ENCODE measurements at places on chromosomes 1 and 21.

DNA sequence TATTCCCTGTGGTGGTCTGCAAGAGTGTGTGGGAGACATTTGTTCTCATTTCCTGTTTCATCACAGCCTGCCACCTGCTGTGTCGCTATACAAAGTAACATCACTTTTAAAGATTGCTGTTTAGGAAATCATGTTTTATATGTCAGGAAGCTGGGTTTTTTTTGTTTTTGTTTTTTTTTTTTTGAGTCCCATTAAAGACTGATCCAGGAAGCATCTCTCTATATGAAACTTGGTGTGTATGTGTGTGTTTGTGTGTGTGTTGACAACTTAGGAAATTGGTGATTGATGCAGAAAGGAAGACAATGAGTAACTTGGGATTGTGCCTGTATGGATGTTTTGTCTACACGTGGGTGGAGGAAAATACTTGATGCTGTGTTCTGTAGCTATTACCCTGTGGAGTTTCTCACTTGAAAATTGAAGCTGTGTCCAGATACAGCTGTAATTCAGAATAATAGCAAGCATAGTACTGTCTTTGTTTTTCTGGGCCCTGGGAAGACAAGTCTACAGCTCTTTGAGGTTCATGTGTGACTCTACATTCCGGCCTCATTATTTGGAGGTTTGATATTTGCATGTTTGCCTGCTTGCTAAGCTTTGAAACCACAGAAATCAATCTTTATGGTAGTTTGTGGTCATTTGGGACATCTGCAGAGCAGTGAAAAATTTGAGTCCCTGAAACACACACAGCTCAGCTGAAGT, 47.9 kb downstream of the LAMC1 start:
- peak; percentile 87 for DNase-seq

- peak; percentile 10 for DNase-seq
Measured at GRCh38 chr1:198056255-198056654, 100.5 kb upstream of the NEK7 start.

- DNase-seq = peak; percentile 62
Measured at GRCh38 chr1:173206816-173207568, at the start of gene TNFSF4. TNFSF4 (minus strand) TSS chr1:173207331; CDS start chr1:173207176, 155 bp downstream.

- DNase-seq = peak; percentile 55
Measured at GRCh38 chr1:16048573-16049189, 5.1 kb downstream of the CLCNKB start.

GRCh38 chr1:174580801-174581200, 133.0 kb downstream of the GPR52 start:
- no peak for DNase-seq

GRCh38 chr1:230277201-230278025, 148.7 kb downstream of the PGBD5 start:
- DNase-seq = no peak

GRCh38 chr21:42959728-42960127, 14.6 kb upstream of the PKNOX1 start:
- no peak for DNase-seq

DNA sequence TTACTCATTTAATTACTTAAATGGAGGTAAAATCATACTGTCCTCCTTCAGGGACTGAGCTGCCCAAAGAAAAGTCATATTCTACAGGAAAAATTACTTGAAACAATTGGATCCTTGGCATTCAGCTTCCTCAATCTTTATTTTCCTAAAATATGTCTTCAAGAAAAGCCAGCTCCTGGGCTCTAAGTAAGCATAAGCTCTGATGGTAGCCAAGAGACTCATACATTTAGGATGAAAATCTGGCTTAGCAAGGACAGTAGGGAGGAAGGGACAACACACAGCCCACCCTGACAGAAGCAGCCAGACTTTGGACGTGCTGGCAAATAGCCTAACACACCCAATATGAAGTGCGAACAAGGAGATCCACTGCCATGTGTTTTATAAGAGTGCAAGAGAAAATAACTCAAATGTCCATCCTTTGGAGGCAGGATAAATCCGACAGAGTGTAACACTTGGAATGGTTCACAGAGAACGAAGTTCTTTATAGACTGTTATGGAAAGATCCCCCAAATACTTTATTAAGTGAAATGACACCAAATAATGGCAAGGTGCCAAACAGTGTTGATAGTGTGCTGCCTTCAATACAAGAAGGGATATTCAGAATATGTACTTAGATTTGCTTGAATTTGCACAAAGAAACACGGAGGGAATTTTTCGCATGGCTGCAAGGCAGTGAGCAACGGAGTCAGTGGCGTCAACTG, 14.1 kb downstream of the CAPN8 start:
- DNase-seq = no peak

GRCh38 chr1:24161270-24161669, 18.3 kb upstream of the IL22RA1 start:
- DNase-seq = no peak

DNA sequence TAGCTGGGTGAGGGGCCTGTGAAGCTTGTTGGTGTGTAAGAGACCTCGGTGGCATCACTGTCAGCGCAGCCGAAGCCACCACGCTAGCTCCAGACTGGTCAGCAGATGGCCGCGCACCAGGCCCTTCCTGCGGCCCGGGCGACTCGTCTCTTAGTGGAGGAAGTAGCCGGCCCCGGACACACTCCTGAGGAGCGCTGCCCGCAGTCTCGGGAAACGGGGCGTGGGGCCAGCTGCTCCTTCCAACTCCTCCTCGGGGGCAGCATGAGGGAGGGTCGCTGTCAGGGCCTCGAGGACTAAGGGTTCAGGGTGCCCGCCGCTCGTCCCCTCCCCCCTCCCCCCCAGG, 20.4 kb downstream of the H3-3A start:
- DNase-seq = peak; percentile 83

DNA sequence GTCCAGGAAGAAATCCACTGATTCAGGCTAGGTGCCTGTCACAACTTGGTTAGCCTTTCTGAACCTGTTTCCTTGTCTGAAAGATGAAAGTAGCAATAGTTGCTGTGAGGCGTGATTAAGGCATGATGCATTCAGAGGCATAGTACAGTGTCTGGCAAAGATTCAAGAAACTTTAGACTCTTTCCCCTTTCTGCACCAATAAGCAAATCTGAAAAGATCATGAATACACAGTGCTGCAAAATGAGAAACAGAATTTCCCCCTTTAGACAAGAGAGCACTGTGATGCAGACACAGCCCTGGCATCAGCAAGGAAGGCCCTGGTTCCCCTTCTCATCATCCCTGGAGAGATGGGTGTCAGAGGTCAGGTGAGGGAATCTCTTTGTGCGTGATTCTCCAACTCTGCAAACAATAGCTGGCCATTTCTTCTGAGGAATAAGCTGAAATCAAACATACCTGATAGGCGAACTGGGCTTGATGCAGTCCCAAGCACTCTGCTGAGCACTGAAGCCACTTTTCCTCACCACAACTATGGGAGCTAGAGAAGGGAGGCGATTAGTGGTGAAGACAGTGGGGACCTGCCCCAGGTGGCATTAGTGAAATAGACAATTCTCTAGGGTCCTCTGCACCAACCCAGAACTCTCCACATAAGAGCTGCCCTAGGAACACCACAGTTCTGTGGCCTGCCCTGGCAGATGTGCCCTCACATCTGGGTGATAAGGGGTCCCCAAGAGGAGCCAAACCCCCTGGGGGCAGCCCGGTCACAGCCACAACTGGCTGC, 41.7 kb downstream of the ITPKB start:
- DNase-seq = peak; percentile 66

- DNase-seq = no peak
Measured at GRCh38 chr1:52636721-52637695, 4.0 kb downstream of the SHISAL2A start.

GRCh38 chr1:169594391-169594790, 8.1 kb upstream of the F5 start:
- no peak for DNase-seq

DNA sequence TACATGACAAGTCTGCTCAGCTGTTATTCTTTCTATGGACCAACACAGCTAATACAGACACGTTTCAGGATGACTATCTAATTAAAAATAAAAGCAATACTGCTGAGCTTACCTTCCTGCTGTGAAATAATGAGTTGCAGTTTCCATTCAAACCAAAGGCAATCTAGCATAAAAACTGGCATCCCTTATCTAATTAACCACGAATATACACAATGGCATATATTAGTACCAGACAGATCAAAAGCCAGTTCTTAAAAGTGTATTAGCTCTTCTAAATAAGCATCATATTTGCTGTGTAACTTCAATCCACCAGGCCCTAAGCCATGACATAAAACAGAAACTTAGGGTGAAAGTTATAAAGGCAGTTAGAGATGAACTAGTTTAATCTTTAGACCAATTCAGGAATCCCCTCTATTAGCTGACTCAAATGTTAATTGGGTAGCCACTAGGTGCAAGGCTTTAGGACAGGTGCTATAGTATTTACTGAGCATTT, 20.6 kb downstream of the TESK2 start:
- no peak for DNase-seq

DNA sequence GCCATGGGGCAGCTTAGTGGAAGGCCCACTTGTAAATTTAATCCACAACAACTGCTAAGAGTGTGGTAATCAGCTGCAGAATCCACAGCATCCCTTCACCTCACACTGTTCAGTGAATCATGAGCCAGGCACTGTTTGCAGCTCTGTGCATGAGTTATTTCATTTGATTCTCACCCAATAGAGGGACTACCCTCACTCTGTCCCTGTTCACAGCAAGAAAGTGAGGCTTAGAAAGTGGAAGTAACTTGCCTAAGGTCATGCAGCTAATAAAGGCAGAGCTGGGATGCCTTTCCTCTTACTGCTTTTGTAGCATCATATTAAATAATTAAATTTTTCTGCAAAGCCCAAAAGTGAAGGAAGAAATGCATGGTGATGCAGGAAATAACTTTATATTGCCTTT, 346.5 kb upstream of the PLD5 start:
- no peak for DNase-seq

DNA sequence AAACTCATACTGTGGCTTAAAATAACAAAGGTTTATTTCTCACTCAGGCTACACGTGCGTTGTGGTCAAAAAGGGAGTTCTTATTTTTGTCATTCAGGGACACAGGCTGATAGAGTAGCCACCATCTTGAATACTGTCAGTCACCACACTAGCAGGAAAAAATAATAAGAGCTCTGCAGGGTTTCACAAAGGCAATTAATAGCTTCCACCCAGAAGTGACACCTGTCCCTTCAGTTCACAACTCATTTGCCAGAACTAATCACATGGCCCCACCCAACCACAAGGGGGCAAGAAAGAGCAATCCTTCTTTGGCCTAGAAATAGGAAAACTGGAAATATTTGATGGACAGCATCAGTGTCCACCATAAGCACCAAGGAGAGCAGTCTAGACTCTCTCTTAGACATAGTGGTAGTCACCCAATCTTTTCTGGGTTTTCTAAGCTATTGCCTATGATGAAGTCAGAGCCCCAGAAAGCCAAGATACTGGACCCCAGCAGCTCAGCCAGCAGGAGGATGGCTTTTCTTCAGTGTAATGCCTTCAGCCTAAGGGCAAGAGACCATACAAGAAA, 8.2 kb downstream of the HAPLN2 start:
- peak; percentile 59 for DNase-seq

DNA sequence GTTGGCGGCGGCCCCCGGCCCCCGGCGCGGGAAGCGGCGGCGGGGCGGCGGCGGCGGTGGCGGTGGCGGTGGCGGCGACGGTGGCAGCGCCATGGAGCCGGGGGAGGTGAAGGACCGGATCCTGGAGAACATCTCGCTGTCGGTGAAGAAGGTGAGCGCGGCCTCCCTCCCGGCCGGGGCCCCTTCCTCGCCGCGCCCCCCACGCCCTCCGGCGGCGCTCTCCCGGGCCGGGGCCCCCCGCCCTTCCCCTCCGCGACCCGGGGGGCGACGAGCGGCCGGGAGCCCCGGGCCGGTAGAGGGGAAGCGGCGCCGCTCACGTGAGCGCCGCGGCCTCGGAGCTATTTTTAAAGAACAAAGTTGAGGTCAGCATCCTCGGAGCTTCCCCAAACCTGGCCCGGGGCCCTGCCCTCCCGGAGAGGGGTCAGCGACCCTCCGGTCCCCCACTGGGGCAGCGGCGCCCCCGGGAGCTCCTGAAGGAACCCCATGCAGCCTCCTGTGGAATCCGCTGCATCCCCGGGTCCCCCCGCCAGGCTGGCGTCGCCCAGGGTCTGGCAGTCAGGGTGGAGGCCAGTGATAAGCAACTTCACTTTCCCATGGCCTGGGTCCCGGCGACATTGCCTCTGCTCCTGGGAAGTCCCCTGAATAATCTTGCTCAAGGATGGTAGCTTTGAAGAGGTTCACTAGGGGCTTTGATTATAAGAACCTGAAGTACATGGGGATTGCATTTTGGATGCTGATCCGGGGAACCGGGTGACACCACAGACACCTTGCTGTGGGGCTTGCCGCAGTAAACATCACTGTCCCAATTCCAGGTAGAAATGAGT, 560 bp downstream of the PLEKHM2 start:
- peak; percentile 66 for DNase-seq

GRCh38 chr21:39576518-39577128, 36.1 kb upstream of the B3GALT5 start:
- DNase-seq = no peak

GRCh38 chr21:32817208-32817607, 45.7 kb upstream of the PAXBP1 start:
- DNase-seq = no peak

- no peak for DNase-seq
Measured at GRCh38 chr1:28161751-28162150, 14.7 kb downstream of the PTAFR start.

GRCh38 chr21:35178098-35178497, 129.0 kb upstream of the RUNX1 start:
- no peak for DNase-seq

DNA sequence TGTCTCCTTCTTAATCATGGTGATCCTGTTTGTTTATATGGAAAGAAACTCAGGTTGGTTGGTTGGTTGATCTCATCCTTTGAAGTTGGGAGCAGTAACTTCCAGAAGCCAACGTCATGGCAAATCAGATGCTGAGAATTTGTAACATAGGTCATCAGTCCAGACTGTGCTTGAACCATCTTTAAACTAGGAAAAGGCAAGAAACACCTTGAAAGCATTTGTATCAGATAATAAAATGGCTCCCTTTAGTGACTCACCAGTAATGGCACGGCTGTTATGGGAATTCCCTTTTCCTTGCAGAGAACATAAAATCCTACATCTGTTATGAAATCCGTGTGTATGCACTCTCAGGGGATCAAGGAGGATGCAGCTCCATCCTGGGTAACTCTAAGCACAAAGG, 58.1 kb downstream of the SERBP1 start:
- peak; percentile 15 for DNase-seq

All from GM23248 (cell line).